ENCODE measurements at places on chromosomes 3 and 15.
A peak's percentile ranks its signal among the peaks of the same experiment; 100 is the strongest.

DNA sequence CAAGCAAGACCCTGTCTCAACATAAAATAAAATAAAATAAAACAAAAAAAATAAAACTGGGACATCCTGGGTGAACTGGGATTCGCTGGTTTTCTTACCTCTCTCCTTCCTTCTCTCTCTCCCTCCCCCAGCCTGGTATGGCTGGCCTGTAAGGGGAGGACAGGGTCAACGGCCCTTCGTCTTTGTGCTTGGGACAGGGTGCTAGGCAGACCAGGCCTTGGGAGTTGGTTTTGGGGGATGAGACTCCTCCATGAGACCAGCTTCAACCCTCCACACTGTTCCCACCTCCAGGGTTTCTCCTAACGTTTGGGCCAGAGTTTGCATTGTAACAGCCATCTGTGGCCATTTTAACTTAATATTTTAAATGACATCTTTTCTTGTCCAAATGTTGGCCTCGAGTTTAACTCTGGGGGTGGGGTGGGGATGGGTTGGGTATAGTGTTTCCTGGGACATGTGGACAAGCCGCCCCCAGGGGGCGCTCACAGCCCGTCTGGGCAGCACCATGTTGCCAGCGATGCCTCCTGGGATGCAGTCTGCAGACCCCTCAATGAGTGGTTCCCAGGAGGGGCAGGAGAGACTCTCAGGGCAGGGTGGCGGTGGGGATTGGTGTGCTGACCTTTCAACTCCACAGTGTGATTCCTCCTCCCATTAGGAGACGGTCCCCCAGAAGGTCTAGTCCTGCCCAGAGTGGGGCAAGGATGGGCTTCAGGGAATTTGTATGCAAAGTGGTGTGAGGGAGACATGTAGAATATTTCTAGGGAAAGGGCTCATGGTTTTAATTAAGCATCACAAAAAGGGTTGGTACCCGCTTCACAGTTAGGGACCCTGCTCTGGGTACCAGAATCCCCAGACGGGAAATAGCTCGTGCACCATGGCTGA, 37.7 kb upstream of the LCTL start:
- peak; percentile 53 for DNase-seq

DNA sequence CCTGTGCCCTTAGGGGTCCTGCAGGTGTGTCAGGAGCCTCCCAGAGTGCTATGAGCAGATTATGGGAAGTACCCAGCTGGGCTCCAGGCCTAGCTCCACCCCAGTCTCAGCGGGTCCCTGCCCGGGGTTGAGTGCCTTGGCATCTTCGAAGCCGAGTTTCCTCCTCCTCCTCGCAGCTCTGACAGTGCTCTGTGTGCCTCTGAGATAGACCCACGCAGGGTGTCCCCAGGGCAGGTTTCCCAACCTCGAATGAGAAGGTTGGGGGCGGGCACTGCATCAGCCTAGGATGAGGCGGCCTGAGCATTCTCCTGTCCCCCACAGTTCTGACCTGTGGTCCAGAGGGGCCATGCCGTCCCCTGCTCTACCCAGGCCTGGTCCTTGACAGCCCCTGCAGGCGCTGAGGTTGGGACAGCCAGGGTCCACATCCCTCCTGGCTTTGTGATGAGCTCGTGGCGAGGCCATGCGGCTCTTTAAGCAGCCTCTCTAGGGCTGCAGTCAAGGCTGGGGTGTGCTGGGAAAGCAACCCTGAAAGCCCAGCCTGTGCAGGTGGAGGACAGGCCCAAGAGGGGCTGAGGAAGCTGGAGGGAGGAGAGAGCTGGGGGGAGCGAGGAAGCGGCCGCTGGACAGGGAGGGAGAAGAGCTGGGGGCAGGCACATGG, 20.2 kb upstream of the SKOR1 start:
- DNase-seq = no peak

DNA sequence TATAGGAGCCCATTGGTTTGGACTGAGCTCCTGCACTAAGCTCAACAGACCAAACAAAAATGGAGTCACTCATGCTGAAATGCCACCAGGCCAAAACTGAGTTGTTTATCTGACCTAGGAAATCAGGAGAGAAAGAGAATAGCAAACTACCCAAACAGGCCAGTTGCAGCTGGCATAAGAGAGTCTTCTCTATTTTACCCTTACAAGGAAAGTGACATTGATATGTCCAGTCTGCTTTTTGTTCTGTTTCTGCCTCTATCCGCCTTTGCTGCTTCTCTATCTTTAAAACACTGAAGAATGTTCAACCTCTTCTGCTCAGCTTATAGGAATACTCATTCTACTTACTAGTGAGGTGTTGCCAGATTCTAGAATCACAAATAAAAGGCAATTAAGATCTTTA, 95.1 kb downstream of the ATP1B3 start:
- no peak for DNase-seq

GRCh38 chr3:183185696-183186095, 23.2 kb upstream of the LAMP3 start:
- DNase-seq = no peak

DNA sequence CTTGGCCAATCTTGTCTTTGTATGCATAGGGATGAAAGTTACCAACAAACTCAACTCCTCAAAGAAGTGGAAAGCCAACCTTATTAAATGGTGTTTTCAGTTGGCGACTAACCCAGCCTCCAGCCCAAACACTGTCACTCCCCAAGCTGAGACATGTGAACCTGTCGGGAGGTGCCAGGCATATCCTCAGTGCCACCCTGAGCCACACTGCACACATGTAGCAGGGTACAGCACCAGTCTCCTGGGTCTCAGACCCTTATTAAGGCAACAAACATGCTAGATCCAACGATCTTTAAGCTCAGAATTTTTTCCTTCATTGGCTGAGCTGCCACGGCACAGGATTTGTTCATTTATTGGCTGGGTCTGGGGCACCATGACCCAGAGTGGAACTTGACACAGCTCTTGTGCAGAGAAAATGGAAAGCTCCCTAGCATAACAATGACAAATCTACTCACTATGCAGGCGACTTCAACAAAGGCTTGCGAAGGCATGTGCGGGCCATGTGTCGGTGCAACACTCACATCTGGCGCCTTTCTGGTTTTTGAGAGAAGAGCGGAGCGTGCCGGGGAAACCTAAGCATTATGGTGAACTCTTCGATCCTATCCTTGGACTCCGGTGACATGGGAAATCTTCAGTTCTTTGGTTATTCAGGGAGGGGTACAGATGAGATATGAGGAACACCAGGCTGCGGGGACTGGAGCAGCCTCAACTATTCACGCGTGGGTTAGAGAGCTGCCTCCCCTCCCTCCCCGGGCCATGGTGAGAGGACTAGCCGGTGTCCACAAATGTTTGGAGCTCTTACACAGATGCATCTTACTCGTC, 190.1 kb downstream of the FAM43A start:
- DNase-seq = no peak

DNA sequence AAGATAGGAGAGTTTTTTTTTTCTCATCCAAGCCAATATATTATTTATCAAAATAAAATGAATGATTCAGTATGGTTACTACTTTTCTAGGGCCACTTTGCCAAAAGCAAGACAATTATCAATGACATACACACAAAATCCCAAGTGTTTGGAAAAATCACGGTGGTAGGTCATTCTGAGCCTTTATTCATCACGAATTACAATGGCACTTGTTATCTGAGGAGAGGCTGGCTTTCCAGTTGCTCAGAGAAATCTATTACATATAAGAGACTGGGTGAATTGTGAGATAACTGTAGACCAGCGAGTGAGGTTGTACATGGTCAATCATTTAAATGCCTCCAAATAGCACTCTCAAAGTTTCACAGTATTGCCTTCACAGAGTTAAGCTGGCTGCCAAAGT, 20.4 kb upstream of the FGF12 start:
- DNase-seq = no peak

GRCh38 chr15:77421370-77421700, 647 bp downstream of the HMG20A start:
- DNase-seq = no peak

- no peak for DNase-seq
These were observed 14.7 kb upstream of the CSTA start for GRCh38 chr3:122310361-122310760.

GRCh38 chr3:175430983-175431773, 572.0 kb downstream of the NAALADL2 start:
- no peak for DNase-seq

- DNase-seq = no peak
These were observed 60.6 kb downstream of the USP8 start for GRCh38 chr15:50484781-50485180.

GRCh38 chr15:41017066-41017735, 63.9 kb downstream of the CHAC1 start:
- no peak for DNase-seq

DNA sequence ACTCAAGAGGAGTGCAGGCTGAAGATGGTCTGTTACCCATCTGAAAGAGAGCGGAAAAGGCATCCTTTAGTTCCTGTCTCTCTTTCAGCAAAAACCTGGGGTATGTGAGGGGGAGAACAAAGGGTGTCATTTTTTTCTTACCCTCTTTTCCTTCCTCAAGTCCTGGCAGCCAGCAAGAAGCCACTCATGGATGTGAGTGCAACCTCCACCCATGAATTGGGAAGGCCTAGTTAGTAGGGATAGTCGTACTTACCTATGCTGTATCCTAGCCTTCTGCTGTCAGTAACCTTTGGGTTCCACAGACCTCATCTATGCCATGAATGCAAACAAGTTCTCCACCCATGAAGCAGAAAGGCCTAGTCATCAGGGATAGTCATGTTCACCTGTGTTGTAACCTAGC, 472.8 kb downstream of the ZIC1 start:
- DNase-seq = no peak

- DNase-seq = no peak
These were observed 50.9 kb downstream of the ZPLD1 start for GRCh38 chr3:102485701-102486100.

GRCh38 chr15:92924216-92924615, 24.1 kb downstream of the CHD2 start:
- no peak for DNase-seq

DNA sequence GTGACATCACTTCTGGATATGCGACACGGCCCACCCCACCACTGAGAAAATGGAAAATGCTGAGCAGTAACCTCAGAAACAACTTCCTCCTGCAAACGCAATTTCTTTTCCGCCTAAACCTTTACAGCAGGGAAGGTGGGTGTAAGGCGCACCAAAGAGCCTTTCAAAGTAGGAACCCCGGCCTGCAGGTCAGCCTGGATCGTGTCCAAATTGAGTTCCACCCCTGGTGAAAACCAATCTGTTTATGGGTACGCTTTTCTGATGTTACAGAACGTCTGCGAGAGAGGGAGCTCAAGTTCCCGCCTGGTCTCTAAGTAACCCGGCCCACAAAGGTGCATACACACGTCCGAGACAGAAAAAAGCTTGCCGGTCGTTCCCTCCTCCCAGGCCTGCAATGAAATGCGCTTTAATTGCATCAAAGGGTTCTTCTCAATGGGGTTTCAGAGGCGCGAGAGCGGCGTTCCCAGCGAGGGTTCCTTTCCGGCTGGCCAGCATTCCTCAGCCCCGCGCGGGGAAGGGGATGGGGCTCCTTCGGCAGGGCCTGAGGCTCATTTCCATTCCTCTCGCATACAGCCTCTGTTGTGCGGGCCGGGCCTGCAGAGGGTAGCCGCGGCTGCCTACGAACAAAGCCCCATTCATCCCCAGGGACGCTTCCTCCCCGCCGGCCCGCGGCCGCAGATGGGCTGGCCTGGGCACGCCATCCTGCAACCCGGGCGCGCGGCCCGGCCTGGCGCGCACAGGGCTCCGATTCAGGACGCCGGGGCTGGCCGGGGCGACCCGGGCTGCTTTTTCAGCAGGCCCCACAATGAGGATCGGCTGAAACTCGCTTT, 138.1 kb downstream of the TMCO5A start:
- DNase-seq = peak; percentile 68

GRCh38 chr3:29335438-29335837, 54.6 kb downstream of the RBMS3 start:
- no peak for DNase-seq

- DNase-seq = no peak
These were observed 332.9 kb downstream of the ROBO2 start for GRCh38 chr3:77372634-77373346.

DNA sequence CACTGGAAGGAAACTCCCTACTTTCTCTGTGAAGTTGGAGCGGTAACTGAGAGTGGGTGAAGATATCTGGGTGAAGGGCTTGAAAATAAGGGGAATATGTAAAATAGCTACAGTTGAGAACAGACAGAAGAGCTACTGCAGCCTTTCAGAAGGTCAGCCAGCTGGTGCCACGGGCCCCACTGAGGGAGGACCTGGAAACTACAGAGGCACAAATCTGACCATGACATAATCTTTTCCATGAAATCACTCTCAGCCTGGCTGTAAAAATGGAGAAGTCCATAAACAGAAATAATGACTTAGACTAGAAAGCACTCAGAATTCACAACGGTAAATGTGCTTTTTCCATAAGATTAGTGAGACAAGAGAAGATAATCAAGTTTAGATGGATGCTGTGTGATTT, 46.4 kb downstream of the ST3GAL6 start:
- DNase-seq = no peak
